ENCODE measurements at places on chromosomes 5 and 9. TPM values are rescaled to one million over a fixed set of nuclear protein-coding genes. Genes with fewer than 3 reads are reported as not detected.

DNA sequence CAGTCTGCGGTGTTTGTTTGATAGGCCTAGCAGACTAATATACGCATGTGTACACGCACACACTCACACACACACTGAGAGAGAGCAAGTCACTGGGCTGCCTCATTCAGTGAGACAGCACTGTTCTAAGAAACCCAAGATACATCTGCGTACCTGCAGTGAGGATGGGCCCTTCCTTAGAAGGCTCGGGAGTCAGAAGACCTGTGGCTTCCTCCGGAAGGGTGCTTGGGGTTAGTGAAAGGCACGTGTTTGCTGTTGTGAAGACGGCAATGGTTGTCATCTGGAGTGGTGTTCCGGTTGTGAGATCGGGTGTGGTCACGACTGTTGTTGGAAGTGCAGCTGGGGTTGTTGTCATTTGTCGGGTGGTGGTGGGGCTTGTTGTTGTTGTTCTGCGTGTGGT, 11.7 kb downstream of the TIMD4 start:
- H3K27ac ChIP-seq: no peak overlapping the region
- no peaks in the 10 kb centered on the region for H3K27me3 ChIP-seq
- no peaks in the 10 kb centered on the region for H3K4me1 ChIP-seq
- H3K4me3 ChIP-seq: no peak overlapping the region
- H3K36me3 ChIP-seq: no peaks in the 10 kb centered on the region

DNA sequence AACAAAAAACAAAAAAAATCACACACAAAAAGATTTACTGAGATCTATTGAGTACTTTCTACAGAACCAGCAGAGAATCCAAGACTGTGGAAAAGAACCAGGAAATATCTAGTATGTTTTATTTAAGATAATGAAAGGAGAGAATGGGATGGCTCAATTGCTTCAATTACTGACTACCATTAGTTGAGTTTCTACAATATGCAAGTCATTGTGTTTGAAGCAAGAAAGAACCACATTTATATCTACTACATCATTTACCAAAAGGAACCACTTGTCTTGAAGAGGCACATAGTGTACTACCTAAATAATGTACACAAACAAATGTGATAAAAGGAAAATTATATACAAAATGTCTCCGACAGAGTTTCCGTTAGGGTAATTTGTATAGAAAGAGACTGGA, 325.9 kb upstream of the TNC start:
- no peaks in the 10 kb centered on the region for H3K4me1 ChIP-seq
- no peak for DNase-seq
- no peak overlapping the region for H3K4me3 ChIP-seq

DNA sequence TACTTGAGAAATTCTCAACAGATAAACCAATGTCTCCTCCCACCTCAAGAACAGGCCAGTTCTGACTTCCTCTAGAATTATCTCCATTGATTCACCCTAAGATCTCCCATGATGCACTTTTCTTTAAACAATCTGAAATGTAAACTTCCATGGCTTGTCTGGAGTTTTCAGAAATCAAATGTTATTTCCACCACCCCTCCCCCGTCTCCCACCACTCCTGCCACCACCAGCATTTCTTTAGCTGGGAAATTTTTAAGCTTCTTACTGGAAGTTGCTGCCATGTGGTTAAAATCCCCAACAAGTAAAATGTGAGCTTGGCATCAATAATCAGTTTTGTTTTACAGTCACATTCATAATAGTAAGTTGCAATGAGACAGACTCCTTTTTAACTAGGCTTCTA, 32.8 kb upstream of the BASP1 start:
- H3K4me1 ChIP-seq: no peaks in the 10 kb centered on the region
- no peak overlapping the region for H3K27ac ChIP-seq
- H3K36me3 ChIP-seq: no peaks in the 10 kb centered on the region
- no peak for DNase-seq

DNA sequence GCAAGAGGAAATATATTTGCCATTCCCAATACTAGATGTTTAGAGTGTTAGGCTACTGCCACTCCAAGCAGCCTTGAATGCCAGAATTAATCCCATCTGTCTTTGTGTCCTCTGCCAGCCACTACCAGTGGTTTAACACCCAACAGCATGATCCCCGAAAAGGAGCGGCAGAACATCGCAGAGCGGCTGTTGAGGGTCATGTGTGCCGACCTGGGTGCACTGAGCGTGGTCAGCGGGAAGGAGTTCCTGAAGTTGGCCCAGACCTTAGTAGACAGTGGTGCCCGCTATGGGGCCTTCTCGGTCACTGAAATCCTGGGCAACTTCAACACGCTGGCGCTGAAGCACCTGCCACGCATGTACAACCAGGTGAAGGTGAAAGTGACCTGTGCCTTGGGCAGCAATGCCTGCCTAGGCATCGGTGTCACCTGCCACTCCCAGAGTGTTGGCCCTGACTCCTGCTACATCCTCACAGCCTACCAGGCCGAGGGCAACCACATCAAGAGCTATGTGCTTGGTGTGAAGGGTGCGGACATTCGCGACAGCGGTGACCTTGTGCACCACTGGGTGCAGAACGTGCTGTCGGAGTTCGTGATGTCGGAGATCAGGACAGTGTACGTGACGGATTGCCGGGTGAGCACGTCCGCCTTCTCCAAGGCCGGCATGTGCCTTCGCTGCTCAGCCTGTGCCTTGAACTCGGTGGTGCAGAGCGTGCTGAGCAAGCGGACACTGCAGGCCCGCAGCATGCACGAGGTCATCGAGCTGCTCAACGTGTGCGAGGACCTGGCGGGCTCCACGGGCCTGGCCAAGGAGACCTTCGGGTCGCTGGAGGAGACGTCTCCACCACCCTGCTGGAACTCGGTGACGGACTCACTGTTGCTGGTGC, 29.3 kb downstream of the AMBP start:
- no peaks in the 10 kb centered on the region for H3K36me3 ChIP-seq
- H3K4me3 ChIP-seq: no peak overlapping the region
- H3K27me3 ChIP-seq: no peaks in the 10 kb centered on the region
- DNase-seq: peak; percentile 13

Gene GPR151
- not detected for total RNA-seq

DNA sequence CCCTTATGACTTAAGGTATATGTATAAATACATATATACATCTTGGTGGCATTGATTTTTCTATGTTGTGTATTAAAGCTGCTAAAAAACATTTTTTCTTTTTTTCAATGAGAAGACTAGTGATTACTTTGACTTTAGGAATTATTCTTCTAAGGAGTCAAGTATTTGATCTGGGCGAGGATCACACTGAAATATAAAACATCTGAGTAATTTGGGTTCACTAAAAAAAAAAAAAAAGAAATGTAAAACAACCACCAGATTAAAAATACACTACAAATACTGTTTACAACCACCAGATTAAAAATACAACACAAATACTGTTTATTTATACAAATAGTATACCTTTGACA, 9.0 kb downstream of the UBAP1 start:
- DNase-seq: no peak
- peaks cover 15% of the 10 kb centered on the region for H3K4me1 ChIP-seq
- H3K4me3 ChIP-seq: no peak overlapping the region
- no peak overlapping the region for H3K27ac ChIP-seq

Gene IFNA17
- not detected for total RNA-seq

DNA sequence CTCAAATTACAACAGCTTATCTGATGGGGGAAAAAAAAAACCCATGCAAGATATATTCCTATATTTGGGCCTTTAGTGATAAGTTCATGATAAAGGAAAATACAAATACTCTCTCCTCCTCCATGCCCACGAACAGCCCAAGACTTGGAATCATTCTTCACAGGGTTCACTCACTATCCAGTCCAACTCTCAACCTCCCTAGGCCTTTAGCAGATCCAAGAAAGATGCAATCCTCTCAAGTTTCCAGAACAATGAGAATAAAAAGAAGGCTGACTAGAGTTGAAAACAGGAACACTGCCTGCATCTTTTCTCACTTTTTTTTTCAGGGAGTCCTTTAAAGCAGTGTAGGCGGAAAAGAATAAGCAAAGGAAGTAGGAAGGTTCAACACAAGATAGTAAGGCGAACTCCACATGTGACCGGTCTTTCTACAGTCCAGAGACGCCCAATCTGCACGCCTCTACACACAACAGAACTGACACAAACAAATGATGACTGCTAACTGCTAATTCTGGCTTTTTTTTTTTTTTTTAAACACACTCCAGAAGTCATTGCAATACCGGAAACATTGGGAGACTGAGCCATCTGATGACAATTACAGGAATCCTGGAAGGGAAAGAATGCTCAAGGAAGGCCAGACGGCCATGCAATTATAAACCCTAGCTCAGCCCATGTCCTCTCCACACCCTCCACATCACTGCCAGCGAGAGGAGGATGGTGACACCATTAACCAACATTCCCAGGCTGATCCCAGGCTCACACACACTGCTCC, 75.4 kb downstream of the BNC2 start:
- no peaks in the 10 kb centered on the region for H3K36me3 ChIP-seq
- no peaks in the 10 kb centered on the region for H3K4me1 ChIP-seq
- no peaks in the 10 kb centered on the region for H3K27me3 ChIP-seq

Gene FAM120A
- total RNA-seq: 246 TPM

DNA sequence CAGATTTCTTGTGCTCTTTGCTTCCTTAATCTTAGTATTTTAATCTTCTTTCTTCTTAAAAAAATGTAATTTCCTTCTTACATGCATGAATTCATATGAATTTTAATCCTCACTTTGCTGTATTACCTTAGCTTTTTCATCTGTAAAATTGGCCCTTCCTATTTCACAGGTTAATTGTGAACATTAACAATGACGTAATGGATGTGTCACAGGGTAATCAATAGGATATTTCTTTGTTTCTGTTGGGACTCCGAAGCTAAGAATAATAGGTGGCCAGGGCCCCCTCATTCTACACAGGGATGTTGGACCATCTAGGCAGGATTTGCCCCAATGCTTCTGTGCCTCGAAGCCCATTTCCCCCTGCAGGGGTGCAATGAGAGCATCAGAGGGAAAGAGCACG, 187.4 kb upstream of the NFIB start:
- H3K4me1 ChIP-seq: no peaks in the 10 kb centered on the region
- no peak for DNase-seq
- no peak overlapping the region for H3K4me3 ChIP-seq
- no peaks in the 10 kb centered on the region for H3K36me3 ChIP-seq
- H3K27ac ChIP-seq: no peak overlapping the region
- H3K27me3 ChIP-seq: no peaks in the 10 kb centered on the region

Gene UQCRQ
- 885 TPM for total RNA-seq

DNA sequence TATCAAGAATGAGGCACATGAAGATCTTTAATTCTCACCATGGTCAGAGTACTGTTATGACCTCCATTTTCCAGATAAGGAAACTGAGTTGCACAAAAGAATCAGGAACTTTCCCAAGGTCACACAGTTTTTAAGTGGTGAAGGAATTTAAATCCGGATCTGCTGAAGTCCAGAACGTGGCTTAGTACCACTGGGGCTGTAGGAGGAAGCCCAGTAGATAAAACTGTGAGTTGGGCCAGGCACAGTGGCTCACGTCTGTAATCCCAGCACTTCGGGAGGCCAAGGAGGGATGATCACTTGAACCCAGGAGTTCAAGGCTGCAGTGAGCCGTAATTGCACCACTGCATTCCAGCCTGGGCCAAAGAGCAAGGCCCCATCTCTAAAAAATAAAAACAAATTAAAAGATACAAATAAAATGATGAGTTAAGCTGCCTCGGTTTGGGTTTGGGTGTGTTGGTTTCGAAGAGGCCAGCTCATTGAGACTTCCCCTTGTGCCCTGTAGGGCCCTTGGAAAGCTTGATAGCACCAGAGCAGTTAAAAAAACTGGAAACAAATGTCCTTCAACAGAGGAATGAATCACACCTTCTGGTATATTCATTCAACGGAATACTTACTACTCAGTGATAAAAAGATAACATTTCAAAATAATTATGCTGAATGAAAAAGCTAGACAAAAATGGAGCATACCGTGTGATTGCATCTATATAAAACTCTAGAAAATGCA, 20.1 kb downstream of the ATOX1 start:
- no peak for DNase-seq
- H3K27me3 ChIP-seq: no peaks in the 10 kb centered on the region
- no peak overlapping the region for H3K4me3 ChIP-seq
- no peaks in the 10 kb centered on the region for H3K36me3 ChIP-seq
- no peaks in the 10 kb centered on the region for H3K4me1 ChIP-seq
- no peak overlapping the region for H3K27ac ChIP-seq

Gene POU5F2
- total RNA-seq: 0.94 TPM

Data from colonic mucosa (tissue), 4 donors.